ENCODE measurements at places on chromosomes 2 and 18.

- DNase-seq = no peak
Measured at GRCh38 chr18:5998907-5999306, 103.6 kb upstream of the TMEM200C start.

DNA sequence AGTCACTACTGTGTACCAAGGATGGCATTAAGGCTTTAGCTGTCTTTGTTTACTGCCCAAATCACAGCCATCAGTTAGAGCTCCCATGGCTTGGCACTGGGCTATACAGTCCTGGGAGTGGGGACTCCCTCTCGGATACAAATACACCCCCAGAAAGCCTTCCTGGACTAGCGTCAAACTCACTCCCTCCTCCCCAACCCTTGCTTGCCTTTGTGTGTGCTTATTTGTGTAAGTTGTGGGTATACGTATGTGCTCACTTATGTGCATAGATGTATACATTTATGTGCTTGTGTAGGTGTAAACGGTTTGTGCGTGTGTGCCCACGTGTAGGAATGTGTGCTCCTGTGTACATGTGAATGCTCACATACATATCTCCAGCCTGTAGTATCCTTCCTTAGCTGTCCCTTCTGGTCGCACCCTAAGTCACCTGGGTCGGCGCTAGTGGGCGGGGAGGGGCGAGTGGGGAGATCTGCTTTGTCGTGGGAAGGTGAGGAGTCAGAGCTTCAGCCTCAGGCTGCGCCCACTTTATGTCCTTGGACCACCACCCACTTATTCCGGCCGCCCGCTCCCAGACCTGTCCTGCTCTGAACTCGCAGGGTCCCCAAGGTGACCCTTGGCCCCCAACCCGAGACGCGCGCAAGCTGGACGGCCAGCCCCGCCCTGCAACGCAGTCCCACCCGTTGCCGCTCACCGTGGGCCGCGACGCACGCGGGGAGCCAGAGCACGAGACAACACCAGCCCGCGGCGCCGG is 461 bp downstream of the PRADC1 start:
- no peak for DNase-seq

DNA sequence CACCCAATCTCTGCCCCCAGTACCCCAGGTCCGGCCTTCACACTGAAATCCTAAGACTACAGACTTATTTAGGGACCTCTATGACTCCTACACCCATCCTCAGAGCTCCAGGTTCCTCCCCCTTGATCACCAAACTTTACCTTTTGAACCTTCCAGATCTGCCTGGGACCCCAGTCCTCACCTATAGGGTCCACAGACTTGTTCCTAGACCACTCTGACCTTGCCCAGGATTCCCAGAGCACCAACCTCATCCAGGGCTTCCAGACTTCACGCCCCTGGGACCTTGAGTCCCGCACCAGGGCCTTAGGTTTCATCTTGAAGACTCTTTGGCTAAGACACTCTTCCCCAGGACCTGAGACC is 462 bp downstream of the CHCHD5 start:
- DNase-seq = no peak

DNA sequence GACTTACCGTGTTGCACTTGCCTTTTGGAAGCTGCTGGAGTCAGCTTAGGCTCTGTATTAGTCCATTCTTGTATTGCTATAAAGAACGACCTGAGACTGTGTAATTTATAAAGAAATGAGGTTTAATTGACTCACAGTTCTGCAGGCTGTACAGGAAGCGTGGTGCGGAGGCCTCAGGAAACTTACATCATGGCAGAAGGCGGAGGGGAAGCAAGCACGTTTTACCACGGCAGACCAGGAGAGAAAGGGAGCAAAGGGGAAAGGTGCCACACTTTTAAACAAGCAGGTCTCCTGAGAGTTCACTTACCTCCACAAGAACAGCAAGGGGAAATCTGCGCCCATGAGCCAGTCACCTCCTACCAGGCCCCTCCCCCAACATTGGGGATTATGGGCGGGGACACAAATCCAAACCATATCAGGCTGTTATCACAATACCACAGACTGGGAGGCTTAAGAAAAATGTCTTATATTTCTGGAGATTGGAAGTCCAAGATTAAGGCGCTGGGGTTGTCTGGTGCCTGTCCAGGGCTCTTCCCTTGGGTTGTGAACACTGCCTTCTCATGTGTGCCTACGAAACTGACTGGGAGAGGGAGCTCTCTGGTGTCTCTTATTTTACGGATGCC is 3.6 kb upstream of the D2HGDH start:
- no peak for DNase-seq

- DNase-seq = no peak
Measured at GRCh38 chr2:20430461-20431300, 16.2 kb upstream of the RHOB start.

GRCh38 chr2:23595601-23596251 is 210.7 kb downstream of the KLHL29 start:
- DNase-seq = peak; percentile 52

- DNase-seq = no peak
Measured at GRCh38 chr2:143935482-143935752, 584.5 kb downstream of the ZEB2 start.

- no peak for DNase-seq
Measured at GRCh38 chr2:118905206-118905605, 36.8 kb upstream of the MARCO start.

- no peak for DNase-seq
Measured at GRCh38 chr2:10002109-10002508, 41.2 kb upstream of the KLF11 start.

- DNase-seq = peak; percentile 53
Measured at GRCh38 chr2:203510941-203511305, 24.2 kb downstream of the RAPH1 start.

GRCh38 chr2:74584088-74584645 is 29.6 kb downstream of the DOK1 start:
- no peak for DNase-seq

GRCh38 chr2:233456934-233457333 is 102.6 kb downstream of the DGKD start:
- DNase-seq = no peak

- DNase-seq = no peak
Measured at GRCh38 chr18:8526332-8526731, 82.9 kb upstream of the RAB12 start.

- DNase-seq = no peak
Measured at GRCh38 chr2:35933031-35933430, 422.5 kb upstream of the CRIM1 start.

GRCh38 chr2:182043861-182044260 is 58.2 kb downstream of the PPP1R1C start:
- DNase-seq = no peak

- DNase-seq = no peak
Measured at GRCh38 chr18:72846736-72847533, 20.9 kb downstream of the NETO1 start.

DNA sequence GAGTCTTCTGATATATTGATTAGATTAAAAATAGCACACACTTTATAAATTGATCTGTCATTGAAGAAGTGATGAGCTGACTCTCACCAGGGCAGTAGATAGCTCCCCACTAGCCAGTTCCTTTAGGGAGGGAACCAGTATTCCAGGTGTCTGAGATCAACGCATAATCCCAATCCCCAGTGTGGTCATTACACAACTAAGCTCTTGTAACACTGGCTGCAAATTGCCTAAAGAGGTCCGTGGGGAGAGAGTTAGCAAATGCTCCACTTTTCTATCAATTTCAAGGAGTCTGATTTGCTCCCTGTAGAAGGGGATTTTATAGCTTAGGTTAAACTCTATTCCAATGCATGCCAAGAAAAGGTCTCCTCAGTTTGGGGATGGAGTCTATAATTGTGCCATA is 7.7 kb downstream of the SLC14A1 start:
- no peak for DNase-seq

GRCh38 chr2:66532972-66533868 is 98.3 kb downstream of the MEIS1 start:
- peak; percentile 71 for DNase-seq

DNA sequence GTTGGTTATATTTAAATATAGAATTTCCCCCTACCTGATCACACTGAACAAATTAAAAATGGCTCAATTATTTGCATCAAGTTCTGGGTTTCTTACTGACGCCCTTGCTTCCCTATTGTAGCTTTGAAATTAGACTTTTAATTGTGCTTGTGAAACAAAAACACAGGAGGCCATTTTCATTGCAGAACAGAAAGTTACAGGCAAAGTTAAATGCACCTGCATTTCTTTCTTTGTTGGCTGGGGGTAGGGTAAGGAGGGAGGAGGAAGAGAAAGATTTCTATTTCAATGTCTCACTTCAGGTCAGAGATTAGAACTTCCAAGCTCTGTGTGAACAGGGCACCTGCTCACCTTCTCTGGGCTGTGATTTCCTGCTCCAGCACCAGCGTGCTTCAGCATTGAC is 199.6 kb downstream of the BCL11A start:
- DNase-seq = no peak

- DNase-seq = no peak
Measured at GRCh38 chr2:230980468-230980867, 15.5 kb upstream of the SPATA3 start.

- peak; percentile 40 for DNase-seq
Measured at GRCh38 chr2:160719116-160719515, 225.5 kb upstream of the RBMS1 start.

- no peak for DNase-seq
Measured at GRCh38 chr18:48049757-48050156, 119.3 kb upstream of the SMAD2 start.

GRCh38 chr2:26578113-26578458 is 63.1 kb downstream of the CIB4 start:
- DNase-seq = no peak

DNA sequence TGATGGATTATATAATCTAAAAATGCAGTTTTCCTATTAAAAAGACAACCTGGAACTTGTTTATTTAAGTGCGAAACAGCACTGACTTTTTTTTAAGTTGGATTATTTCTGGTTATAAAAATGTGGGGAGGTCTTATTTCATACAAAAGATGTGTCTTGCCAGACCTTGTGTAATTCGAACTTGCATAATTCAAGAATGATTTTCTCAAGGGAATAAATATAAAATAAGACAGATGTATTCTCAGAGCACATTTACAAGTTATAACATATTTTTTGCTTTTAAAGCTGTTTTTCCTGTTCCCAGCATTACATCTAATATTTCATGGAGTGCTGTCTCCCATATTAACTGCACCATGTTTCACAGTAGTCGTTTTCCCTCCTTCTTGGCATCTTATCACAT is 263.1 kb downstream of the CDH20 start:
- no peak for DNase-seq

DNA sequence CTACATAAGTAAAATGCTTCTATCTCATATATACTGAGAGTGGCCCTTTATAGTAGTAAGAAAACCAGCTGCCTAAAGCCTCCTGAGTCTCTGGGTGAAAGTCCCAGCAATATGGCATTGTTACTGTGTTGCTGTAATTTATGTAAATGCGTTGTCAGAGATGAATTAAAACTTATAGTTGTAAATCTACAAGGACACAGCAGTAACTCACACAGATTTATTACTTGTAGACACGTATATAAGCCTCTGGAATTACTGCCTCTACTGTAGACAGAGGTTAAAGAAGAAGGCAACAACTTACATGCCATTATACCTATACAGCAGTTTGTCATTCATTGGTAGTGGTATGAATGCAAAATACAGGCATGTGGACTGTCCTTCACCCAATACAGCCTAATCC is 169.1 kb upstream of the BOD1L2 start:
- no peak for DNase-seq

- DNase-seq = no peak
Measured at GRCh38 chr18:12742453-12742852, 39.6 kb downstream of the PSMG2 start.

- no peak for DNase-seq
Measured at GRCh38 chr2:139544186-139544851, 764.1 kb upstream of the NXPH2 start.

DNA sequence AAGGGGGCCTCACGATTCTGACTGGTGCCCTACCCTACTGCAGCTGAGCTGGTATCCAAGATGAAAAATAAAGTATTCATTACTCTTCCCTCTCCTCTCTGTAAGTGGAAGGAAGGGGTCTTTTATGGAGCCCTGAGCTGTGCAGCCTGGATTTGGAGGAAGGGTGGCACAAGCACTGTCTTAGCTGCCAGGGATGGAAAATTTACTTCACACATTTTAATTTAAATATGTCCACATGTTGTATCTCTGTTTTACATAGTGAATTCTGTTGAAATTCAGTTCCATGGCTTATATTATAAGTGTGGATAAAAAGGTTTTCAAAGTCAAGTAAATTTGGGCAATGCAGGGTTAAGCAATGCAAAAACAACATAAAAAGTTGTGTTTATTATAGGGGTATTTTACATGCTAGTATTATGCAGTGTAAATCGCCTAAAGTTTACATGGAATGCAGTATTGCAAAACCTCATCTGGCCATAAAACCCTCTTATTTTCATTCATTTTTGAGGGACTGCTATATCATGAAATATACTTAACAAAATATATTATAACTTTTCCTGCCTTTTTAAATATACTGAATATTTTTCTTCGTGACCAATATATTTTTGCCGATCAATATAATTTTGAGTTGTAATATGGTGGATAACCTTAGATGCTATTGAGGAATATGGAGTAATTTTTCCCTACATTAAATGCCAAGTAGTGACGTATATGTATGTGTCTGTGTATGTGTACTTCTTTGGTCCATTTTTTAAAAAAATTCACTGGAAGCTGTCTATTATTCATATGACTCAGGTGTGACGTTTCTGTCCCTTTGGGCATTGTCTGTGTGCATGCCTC is 333.9 kb upstream of the CYRIA start:
- DNase-seq = no peak

- DNase-seq = peak; percentile 13
Measured at GRCh38 chr2:219369447-219369861, 18.3 kb downstream of the DNPEP start.

GRCh38 chr2:57050007-57050406 is 866.2 kb downstream of the CCDC85A start:
- no peak for DNase-seq

GRCh38 chr2:118319271-118319684 is 231.0 kb downstream of the INSIG2 start:
- DNase-seq = no peak

GRCh38 chr18:77069931-77070330 is 62.7 kb downstream of the MBP start:
- DNase-seq = no peak

- no peak for DNase-seq
Measured at GRCh38 chr2:157460384-157460837, 16.5 kb upstream of the CYTIP start.

- DNase-seq = no peak
Measured at GRCh38 chr2:19355014-19355405, 3.4 kb downstream of the OSR1 start.

GRCh38 chr18:23682045-23682444 is 7.2 kb upstream of the LAMA3 start:
- no peak for DNase-seq

- DNase-seq = no peak
Measured at GRCh38 chr2:238865744-238866355, 18.0 kb downstream of the TWIST2 start.

GRCh38 chr2:222688917-222689316 is 17.5 kb downstream of the MOGAT1 start:
- peak; percentile 18 for DNase-seq

Measured in astrocyte of the cerebellum (primary cell).